ENCODE measurements at places on chromosomes 1 and 21.

GRCh38 chr1:156119503-156120209, 5.1 kb downstream of the LMNA start:
- DNase-seq = no peak

GRCh38 chr1:63261736-63262458, 60.5 kb upstream of the FOXD3 start:
- no peak for DNase-seq

GRCh38 chr1:52579415-52579814, 22.8 kb upstream of the GPX7 start:
- DNase-seq = no peak

- DNase-seq = no peak
Observed at GRCh38 chr1:198054510-198054909, 102.3 kb upstream of the NEK7 start.

DNA sequence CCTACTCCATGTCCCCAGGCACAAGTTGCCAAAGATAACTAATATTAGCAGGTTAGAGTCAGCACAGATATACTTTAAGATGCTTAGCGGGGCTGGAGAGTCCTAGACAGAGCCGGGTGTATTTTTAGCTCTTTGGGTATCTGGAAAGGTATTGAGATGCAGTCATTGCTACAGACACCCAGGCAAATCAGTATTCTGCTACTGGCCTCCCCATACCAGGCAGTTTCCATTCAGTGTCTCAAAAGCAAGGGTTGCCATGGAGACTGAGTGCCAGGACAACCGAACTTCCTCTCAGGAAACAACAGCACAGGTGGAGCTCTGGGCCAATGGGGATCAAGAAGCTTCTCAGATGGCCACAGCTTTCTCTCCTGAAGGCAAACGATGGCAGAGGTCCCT, 45.3 kb downstream of the KCNC4 start:
- no peak for DNase-seq

DNA sequence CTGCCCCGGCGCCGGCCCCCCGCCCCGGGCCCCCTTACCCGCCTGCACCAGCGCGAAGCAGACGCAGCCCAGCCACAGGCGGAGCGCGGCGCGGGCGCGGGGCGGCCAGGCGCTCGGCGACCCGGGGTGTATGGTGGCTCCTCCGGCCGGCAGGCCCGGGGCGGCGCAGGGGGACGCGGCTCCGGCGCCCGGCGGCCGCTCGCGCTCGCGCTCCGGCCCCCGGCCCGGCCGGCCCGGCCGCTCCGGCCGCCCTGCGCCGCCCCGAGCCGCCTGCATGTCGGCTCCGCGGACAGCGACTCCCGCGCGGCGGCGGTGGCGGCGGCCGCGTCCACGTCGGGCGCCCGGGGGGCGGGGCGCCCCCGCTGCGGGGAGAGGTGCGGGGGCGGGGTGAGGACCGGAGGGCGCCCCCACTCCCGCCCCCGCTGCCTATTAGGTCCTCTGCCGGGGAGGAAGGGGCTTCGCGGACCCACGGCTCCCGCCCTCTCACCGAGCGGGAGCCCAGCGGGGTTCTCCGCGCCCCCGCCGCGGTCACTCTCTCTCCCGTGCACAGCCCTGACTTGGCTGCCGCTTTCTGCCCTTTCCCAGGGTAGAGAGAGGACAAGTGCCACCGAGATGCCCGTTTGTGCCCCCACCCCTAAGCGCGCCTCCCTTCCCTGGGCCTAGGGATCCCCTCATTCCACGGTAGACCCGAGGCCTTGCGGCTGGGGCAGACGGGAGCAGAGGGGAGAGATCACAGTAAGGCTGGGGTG, at the start of gene FNDC5:
TSS of gene FNDC5 (minus strand) at position 298 of the 749 bp plus-strand sequence.
- no peak for DNase-seq

DNA sequence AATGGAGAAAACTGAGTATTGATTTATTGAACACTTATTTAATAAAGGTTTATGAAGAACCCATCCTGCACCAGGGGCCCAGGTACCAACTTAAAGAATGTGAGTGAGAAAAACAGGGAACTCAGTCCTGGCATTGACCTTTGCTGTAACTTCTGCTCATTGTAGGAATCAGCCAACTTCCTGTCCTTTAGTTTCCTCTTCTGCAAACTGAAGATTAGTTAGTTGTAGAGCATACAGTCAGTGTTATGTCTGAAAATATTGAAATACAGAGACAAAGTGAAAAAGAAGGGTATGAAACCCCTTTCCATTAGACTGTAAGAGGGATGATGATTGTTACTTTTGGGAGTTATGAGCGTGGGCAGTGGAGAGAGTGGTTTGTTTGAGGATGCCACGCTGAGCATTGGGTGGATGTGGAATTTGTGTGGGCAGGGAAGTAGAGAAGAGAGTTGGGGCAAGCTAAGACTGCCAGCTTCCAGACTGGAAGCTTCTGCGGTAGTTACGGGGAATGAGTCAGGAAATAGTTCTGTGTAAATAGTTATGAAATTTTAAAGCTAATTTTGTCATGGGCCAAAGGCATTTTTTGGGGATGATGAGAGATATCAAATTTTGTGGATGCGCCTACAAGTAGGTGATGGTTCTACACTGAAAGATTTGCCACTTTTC, 89.2 kb downstream of the GPR88 start:
- no peak for DNase-seq

DNA sequence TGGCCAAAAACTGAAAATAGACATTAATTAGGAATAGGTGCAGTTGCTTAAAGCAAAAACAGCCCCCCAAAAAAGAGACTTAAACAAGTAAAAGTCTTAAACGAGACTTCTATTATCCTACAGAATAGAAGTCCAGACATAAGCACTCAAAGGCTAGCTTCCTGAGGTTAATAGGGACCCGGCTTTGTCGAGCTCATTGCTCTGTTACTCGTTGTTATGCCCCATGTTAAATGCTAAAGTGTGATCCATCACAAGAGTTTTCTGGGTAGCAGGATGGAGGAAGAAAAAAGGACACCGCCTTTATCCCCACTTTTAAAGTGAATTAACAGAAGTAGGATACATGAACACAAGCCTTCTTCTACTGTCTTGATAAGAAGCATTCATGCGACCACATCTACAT, 10.6 kb downstream of the CD1D start:
- DNase-seq = no peak

DNA sequence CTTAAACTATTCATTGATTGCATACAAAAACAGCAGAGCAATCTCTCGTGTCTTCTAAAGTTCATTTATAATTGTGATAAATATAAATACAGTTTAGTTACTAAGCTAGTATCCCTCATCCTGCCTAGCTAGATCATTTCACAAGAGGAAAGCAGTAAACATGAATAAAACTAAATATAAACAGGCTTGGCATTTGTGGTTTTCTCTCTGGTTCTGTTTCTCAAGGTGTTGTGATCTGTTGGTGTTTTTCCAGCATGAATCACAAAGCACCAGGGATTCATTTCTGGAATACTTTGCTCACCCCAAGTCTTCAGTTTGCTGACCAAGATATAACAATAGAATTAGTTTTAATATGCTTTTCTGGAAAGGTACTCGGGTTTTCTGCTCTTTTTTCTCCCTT, 32.7 kb upstream of the GLIS1 start:
- DNase-seq = no peak

GRCh38 chr1:51950701-51951100, 39.8 kb downstream of the RAB3B start:
- DNase-seq = no peak

DNA sequence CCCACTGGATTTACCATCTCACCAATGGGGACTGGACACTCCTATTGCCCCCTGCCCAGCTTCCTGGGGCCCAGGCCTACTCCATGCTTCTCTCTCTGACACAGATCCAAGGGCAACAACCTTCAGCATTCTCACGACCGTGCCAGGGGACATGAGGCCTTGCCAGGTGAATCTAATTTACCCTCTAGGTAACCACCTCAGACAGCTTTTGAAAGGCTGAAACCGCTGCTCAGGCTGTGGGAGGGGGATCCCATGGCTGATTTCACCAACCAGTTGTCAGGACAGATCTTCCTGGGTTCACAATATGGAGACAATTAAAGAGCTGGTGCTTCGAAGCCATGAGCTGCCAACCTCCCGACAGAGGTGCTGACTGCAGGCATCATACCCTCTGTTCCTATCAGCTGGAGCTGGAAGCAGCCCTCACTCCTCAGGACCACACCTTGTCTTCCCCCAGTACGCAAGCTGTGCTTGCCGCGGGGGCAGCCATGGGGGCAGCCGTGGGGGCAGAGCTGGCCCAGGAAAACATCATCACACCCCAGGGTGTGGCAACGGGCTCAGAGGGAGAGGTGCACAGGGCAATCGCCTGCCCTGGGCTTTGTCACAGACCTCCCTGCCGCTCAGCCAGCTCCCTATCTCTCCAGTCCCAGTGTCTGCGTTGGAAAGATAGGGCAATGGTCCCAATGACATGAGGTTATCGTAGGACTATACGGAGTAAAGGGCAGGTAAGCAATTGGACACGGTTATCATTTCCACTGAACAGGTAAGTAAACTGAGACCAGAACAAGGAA, 120.2 kb downstream of the DMRTB1 start:
- DNase-seq = no peak

GRCh38 chr1:32349211-32349708, 13.0 kb downstream of the FAM229A start:
- DNase-seq = no peak

GRCh38 chr1:234040446-234041317, 136.2 kb downstream of the SLC35F3 start:
- no peak for DNase-seq

DNA sequence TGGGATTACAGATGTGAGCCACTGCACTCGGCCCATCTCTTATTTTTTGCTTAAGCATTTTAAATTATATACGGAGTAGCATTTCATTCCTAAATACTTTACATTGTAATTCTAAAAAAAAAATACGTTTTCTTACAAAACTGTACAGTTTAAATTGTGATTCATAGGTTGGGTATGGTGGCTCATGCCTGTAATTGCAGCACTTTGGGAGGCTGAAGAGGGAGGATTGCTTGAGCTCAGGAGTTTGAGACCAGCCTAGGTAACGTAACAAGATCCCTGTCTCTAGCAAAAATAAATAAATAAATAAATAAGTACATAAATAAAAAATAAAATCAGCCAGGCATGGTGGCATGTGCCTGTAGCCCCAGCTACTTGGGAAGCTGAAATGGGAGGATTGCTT, 24.6 kb downstream of the TBCE start:
- DNase-seq = no peak

DNA sequence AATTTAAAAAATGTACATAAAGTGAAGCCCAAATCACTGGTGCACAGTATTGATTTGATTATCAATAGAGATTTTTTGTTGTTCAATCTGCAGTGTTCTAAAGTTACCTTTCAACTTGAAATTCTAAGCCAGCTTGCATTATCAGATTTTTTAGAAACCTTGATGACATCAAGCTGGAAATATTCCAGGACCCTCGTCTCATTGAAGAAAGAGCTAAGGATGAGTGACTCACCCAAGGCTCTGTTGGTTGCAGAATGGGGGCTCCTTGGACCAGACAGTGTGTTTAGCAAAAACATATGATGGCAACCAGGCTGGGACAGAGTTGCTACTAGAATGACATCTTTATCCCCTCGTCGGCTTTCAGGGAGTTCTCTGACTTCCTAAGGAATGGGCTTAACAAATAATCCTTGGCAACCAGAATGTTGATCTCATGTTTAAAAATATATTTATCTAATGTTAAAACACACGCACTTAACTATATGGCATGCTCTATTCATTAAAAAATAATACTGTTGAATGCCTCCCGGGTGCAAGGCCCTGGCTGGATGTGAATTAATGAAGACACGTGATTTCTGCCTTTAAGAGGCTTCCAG, 79.7 kb downstream of the RUNX3 start:
- no peak for DNase-seq

- no peak for DNase-seq
Observed at GRCh38 chr1:79551321-79551720, 544.8 kb upstream of the ADGRL4 start.

GRCh38 chr1:115314765-115315164, 23.3 kb downstream of the NGF start:
- DNase-seq = no peak

DNA sequence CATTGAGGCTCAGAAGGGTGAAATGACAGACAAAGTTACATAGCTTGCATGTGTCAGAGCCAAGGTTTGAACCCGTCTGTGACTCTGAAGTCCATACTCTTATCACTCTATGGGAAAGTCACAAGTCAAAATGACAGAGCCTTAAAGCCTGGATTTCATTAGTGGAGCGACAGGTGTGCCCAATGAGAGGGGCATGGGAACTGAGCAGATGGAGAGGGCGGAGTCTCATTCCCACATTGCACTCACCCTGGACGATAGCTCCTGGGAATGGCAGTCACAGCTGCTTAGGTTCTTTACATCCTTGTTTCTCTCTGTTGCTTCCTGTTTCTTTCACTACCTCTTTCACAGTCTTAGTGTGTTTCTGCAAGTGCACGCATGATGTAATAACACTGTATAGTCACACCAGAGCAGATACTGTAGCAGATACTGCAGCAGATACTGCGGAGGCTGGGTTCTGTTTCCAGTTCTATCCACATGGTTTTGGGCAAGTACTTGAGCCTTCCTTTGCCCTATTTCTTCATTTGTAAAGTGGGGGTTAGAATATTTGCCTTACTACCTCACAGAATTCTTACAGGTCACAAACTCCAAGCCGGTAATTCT, 127.2 kb downstream of the ZSCAN20 start:
- no peak for DNase-seq

- no peak for DNase-seq
Observed at GRCh38 chr1:51100264-51100880, 1.7 kb upstream of the C1orf185 start.

- no peak for DNase-seq
Observed at GRCh38 chr1:38577385-38577784, 282.2 kb downstream of the RRAGC start.

DNA sequence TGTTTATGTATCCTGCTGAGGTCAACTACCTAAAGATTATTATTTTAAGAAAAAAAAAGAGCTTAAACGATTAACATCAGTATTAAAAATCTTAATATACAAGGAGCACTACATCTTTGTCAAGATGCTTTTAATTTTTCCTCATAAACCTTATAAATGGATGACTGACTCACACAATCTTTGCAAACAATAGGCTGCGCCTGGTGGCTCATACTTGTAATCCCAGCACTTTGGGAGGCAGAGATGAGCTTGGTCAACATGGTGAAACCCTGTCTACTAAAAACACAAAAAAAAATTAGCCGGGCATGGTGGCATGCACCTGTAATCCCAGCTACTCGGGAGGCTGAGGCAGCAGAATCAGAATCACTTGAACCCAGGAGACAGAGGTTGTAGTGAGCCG, 1.7 kb downstream of the KHDC4 start:
- no peak for DNase-seq

DNA sequence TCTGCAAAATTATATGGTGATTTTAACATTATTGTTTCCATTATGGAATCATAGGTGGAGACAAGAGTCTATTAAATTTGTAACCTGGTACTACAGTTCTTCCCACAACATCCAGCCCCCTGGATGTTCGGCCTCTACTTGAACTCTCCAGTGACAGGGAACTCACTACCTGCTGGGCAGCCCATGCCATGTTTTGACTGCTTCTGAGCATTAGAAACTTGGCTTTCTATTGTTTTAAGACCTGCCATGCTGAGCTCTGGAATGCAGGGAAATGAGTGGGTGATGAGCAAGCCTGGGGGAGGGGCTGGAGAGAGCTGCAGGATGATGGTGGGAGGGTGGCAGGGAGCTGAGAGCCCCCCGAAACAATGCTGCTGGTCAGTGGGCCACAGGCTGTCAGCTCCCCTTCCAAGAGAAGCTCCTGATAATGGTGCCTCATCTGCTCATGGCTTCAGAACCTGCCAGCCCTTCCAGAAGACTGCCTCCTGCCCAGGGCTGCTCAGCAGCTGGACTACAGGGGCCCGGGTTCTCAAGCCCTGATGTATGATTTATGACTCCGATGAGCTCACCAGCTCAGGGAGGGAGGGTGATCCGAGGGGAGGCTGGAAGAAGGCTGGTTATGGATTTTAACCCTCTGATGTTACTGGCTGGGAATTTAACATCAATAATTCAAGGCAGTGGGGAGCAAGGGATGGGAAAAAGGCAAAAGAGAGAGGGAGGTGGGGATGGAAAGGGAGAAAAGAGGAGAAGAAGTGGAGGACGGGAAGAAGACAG, 205.0 kb downstream of the HIVEP3 start:
- DNase-seq = no peak
